ENCODE measurements at places on chromosomes 12 and 14. TPM values are rescaled to one million over a fixed set of nuclear protein-coding genes. Genes with fewer than 3 reads are reported as not detected.

GRCh38 chr12:107906707-107907106 is 132.2 kb downstream of the ASCL4 start:
- peaks cover 9% of the 10 kb centered on the region for H3K4me1 ChIP-seq
- H3K4me3 ChIP-seq: no peak overlapping the region
- H3K27me3 ChIP-seq: peaks cover 31% of the 10 kb centered on the region
- no peak for DNase-seq
- no peaks in the 10 kb centered on the region for H3K36me3 ChIP-seq
- H3K27ac ChIP-seq: no peak overlapping the region

DNA sequence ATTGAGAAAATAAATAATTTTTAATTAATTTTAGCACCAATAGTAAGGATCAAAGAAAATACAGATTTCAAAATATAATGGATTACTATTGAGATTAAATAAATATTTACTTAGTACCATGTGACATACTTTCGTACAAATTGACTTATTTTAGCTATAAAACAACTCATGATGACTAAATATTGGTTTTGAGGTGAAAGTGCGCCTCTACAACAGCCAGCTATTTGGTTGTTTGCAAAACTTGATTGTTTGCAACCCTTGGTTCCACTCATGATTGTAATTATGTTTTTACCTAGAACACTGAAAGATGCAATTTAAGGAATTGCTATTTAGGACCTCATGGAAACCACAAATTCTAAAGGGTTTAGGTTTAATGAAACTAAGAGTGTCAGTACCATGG is 51.9 kb upstream of the PPM1H start:
- no peak overlapping the region for H3K4me3 ChIP-seq
- no peaks in the 10 kb centered on the region for H3K4me1 ChIP-seq
- H3K27ac ChIP-seq: no peak overlapping the region
- no peaks in the 10 kb centered on the region for H3K36me3 ChIP-seq
- no peak for DNase-seq

- H3K36me3 ChIP-seq: no peaks in the 10 kb centered on the region
- no peak overlapping the region for H3K4me3 ChIP-seq
Observed at GRCh38 chr12:19387161-19387560, 52.1 kb upstream of the AEBP2 start.

DNA sequence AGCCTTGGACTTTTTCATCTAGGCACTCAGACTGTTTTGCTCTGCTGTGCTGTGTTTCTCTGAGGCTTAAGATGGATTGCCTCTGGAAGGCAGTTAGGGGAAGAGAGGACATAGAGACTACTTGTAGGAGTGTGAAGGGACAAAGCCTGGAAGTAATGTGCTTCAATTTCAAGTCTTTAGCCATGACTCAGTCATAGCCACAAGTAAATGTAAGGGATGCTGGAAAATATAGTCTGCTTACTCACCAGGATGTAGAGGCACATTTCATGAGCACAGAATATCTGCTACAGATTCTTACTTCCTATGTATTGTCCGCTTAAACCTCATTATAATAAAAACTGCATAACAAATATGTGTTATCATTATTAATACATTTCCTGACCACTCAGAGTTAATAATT is 794.3 kb upstream of the NOVA1 start:
- H3K36me3 ChIP-seq: no peaks in the 10 kb centered on the region
- no peak for DNase-seq
- no peak overlapping the region for H3K4me3 ChIP-seq
- H3K27me3 ChIP-seq: no peaks in the 10 kb centered on the region
- no peak overlapping the region for H3K27ac ChIP-seq

- DNase-seq: no peak
- no peaks in the 10 kb centered on the region for H3K4me1 ChIP-seq
- no peak overlapping the region for H3K4me3 ChIP-seq
Observed at GRCh38 chr14:40796168-40796567, 810.5 kb upstream of the LRFN5 start.

The DNAJC22 gene
- 2.2 TPM for total RNA-seq

The SOS2 gene
- total RNA-seq: 36.3 TPM

The NGB gene
- total RNA-seq: 2.6 TPM

The OTX2 gene
- not detected for total RNA-seq

Measured in spinal cord (tissue), 10 donors.